ENCODE measurements at places on chromosomes 4 and X.
A peak's percentile ranks its signal among the peaks of the same experiment; 100 is the strongest.

DNA sequence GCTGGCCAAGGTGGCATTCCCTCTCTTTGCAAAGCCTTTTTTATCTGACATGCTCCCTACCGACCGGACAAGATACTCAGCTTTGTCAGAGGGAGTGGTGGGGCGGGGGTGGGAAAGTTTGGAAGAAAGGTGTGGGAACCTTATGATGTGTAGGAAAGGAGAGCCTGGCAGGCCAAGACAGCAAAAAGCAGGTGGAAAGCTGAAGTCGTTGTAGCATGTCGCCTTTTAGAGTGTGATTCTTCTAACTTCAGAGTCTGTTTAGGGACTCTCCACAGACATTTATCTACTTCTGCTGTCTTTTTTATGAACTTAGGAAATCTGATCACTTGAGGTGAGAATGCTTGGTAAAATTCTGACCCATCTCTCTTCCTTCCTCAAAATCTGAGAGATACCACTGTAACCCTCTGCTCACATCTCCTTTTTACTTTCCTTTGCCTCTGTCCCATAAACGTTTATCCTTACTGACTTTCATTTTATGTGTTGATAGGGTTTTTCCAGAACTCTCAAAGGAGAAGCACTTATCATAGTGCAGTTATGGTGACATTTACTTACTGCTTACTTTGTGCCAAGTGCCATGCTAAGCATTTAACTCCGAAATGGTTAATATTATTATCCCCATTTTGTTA lies 8.2 kb upstream of the RUFY3 start:
- DNase-seq = no peak

DNA sequence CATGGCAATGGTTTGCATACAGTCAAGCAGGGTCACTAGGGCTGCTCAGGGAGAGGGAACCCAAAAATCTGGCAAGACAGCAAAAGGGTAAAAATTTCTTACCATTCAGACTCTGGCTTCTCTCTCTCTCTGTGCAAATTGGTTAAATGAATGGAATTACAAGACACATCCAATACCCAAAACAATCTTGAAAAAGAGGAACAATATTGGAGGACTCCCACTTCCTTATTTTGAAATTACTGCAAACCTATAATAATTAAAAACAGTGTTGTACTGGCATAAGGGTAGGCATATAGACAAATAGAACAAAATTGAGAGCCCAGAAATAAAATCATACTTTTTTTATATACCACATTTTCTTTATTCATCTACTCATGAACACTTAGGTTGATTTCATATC lies 24.1 kb downstream of the ETDA start:
- DNase-seq = no peak

DNA sequence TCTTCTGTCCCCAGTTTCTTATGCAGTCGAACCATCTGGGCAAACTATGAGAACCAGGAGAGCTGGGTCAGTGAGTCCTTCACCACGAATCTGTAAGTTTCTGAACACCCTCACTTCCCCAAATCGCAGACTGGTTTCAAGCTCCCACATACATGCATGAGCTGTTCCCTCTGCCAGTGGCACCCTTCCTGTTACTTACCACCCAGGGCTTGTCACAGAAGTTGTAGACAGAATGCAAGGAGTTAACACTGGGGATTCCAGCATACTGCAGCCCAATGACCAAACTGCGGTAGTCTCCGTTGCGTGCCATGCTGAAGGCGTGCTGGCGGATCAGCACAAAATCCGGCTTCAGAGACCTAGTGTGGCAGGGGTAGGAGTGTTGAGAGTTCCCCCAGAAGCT lies 14.6 kb downstream of the SYN1 start:
- DNase-seq = no peak

DNA sequence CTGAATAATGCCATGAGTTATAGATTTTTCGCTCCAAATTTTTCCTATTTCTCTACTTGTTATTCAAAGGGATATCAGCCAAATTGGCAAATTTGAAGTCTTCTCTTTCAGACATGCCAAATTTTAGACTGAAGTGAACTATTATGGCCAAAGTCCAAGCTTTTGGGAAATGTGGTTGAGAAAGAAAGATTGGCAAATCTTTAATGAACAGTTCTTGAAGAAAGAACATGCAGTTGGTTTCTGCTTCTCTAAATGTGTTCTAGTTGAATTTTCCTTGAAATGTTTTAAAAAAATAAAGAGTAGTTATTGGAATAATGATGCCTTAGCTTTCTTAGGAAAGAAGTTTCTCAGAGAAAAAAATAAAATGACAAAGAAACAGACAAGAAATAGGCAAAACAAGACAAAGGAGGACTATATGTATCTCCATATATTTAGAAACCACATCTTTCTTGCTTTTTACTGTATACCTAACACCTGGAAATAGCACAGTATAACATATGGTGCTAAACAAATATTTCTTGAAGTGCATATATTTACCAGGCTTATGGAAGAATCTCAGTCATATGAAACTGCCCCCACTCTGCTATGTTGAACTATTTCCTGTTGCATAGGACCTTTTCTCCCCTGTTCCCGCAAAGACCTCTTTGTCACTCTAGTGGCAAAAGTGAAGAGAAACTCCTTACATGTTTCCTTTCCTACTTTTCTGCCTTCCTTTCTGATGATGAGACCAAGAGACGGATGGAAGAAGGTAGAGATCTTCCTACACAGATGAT lies 250.0 kb downstream of the ARHGAP24 start:
- no peak for DNase-seq

GRCh38 chr4:164955107-164955805 lies 22.2 kb downstream of the TRIM61 start:
- DNase-seq = no peak

DNA sequence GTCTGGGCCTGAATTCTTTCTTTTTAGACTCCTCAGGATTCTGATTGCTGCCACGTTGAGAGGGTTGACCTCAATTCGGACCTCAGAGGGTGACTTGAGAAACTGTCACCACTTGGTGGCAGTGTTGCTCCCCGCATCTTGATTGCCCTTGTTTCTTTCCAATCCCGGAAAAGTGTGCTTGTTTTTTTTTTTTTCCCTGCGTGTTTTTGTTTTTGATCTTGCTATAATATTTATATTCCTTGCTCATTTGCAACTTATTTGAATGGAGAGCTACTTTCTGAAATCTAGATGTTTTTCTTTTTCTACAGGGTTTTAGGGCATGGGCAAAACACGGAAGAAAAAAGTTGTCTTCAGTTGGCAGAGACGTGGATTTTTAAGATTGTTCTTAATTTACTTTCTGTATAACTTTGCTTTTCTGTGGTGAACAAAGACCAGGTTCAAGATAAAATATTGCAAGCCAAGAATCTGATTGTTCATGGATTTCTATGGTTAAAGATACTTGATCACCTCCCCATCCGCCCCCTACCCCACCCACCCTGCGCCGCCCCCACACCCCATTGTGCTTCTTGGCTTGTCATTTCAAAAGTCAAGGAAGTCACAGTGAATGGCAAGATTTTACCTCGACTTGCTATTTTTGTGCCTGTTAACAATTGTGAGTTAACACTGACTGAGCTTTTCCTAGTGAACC lies 102.0 kb downstream of the PTTG2 start:
- peak; percentile 59 for DNase-seq

DNA sequence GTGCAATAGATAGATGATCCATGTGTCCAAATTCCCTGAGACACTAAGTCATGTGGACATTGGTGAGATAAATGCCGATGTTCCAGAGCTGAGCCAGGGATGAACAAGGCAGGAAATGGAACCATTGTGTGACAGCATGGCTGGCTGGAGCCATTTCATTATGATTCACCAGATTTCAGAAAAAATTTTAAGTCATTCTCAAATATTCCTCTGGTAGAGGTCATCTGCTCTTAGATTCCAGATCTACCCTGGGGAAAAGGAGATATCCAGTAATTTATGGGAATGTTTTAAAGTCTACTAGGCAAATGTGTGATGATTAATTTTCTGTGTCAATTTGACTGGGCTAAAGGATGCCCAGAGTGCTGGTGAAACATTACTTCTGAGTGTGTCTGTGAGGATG lies 287.3 kb downstream of the STK32B start:
- no peak for DNase-seq

DNA sequence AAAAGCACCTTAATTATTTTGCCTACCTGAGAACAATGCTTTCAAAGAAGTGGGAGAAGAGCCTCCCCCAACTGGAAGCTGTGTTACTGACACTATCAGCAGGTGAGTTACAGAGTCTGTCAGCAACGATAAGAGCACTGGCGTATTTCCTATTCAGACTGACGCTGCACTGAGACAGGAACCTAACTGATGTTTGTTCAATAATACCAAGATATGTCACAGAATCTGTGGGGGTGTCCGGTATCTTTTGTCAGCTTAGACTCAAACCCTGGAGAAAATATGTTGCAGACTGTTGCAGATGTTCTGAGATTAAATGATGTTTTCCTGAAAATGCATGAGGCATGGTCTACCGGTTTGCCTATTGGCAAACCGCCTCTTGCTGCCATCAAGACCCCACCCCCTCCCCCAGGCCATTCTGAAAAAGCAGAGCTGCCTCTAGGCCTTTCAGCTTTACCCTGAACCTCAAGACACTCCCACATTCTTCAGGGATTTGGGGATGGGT lies 115.2 kb upstream of the KIT start:
- no peak for DNase-seq

DNA sequence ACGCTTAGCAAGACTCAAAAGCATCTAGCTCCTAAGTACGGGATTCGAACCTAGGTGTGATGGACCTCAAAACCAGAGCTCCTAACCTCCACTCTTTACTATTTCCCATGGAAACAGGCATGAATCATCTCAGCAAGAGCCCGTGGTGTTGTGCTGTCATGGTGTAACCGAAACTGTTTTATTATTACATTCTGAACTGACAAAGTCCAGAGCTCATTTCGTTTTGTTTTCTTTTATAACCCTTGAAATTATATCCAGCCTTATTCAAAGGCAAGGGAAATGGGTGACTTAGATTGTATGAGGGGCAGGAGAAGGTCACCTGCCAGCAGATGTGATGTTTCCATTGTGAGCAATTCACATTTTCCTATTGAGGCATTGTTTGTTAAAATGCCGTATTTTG lies 301.1 kb downstream of the FRMPD4 start:
- no peak for DNase-seq

GRCh38 chr4:183256756-183257385 lies 63.2 kb downstream of the CLDN22 start:
- peak; percentile 40 for DNase-seq

DNA sequence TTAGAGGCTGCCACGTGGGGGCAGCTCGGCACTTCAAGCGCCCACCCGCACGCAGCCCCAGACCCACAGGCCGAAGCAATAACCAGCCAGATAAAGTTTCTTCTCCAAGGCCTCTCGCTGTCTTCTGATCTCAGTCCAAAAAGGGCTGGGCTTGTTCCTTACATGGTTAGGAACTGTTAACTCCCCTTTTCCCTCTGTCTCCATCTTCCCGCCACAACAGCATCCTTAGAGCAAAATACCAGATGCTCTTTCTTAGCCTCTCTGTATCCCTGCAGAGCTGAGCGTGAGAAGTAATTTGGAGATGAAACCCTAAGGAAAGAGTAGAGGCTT lies 23.4 kb upstream of the KIAA1210 start:
- DNase-seq = no peak

GRCh38 chrX:50698944-50699343 lies 115.0 kb downstream of the SHROOM4 start:
- DNase-seq = no peak

DNA sequence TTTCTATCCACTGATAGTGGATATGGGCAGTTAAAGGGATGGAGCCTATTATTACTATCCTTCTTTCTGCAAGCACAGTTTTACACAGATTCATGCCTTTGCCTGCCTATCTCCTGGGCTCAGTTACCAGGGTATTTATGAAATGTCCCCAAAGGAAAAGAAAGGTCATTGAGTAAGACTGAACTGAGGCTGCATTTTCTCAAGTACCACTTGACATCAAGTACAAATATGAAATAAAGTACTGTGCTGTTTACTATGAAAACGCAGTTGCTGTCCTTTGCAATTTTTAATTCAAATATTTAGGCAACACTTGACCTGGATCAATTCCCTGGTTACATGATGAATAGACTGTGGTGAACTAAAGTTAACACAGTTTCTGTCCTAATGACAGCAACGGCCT lies 23.5 kb upstream of the SPANXN4 start:
- no peak for DNase-seq

DNA sequence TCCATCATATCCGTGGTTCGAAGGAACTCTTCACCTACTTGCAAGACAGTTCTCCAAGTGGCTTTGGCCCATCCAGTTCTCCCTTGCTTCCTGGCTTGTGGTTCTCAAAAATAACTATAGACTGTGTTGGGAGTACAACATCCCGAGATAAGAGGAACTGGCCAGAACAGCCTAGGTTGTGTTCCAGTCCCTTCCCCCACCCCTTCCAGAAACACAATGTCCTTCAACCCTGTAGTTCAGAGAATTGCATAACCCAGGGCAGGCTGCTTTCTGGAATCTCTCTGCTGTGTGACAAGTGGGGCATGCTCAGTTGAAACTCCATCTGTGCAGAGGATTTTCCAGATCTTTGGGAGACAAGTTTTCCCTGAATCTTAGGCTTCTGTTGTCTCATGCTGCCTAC lies 206.5 kb downstream of the PCDH10 start:
- DNase-seq = no peak

- DNase-seq = no peak
Observed at GRCh38 chrX:77743720-77744119, 42.3 kb downstream of the ATRX start.

GRCh38 chr4:52996261-52997131 lies 134.4 kb downstream of the RASL11B start:
- no peak for DNase-seq

GRCh38 chrX:37993176-37993575 lies 13.2 kb upstream of the SYTL5 start:
- DNase-seq = no peak

DNA sequence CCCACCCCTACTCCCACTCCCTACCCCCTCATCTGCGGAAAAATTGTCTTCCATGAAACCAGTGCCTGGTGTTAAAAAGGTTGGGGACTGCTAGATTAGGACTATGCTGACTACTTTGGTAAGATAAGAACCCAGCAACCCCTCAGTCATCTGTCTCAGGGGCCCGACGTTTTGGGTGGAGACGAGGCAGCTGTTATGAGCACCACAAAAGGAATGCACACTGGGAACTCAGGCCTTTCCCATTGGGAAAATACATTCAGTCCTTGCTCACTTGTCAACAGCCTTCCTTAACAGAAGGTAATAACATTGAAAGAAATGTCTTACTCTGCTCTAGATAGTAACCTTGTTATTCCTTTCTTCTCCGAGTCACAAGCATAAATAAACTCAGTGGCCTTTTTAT lies 310.8 kb downstream of the AFF2 start:
- no peak for DNase-seq

DNA sequence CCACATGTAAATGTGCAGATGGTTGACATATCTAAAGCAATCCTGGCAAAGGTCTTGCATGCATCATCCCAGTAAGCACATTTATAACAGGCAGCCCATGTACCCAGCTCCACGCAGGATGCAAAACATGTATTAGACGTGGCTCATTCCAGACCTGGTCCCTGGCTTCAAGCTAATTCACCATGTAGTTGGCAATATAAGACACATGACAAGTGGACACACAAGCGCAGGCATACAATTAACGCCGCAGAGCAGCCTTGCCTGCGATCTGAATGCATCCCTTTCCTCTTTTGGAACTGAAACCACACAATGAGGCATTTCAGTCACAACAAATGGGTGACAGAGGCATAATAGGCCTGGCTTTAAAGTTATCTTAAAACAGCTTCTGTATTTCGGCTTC lies 114.5 kb upstream of the TRIM2 start:
- DNase-seq = no peak

- DNase-seq = no peak
Observed at GRCh38 chr4:106986486-106986885, 49.6 kb downstream of the DKK2 start.

Measured in CD4-positive, alpha-beta T cell treated with Interleukin-15 for 1 hour (primary cell).